ENCODE measurements at places on chromosomes 3 and 15.

GRCh38 chr3:39147711-39148434 lies 5.5 kb downstream of the CSRNP1 start:
- DNase-seq, result no peak

DNA sequence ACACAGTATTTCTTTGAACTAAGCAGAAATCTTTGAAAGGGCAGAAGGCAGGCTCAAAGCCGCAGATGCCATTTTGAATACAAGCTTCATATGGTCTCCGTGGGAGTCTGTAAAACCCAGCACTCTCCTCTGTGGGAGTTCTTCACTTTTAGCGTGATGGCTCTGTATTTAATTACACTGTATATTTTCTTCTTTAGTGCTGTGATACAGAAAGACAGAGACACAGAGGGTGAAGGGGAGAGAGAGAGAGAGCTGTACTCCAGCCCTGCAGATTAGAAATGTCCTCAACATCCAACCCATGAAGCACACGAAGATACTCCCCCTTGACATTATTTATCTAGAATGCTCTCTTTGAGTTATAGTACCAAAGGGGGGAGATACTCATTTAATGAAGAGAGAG lies 752.6 kb upstream of the NR2F2 start:
- no peak for DNase-seq

DNA sequence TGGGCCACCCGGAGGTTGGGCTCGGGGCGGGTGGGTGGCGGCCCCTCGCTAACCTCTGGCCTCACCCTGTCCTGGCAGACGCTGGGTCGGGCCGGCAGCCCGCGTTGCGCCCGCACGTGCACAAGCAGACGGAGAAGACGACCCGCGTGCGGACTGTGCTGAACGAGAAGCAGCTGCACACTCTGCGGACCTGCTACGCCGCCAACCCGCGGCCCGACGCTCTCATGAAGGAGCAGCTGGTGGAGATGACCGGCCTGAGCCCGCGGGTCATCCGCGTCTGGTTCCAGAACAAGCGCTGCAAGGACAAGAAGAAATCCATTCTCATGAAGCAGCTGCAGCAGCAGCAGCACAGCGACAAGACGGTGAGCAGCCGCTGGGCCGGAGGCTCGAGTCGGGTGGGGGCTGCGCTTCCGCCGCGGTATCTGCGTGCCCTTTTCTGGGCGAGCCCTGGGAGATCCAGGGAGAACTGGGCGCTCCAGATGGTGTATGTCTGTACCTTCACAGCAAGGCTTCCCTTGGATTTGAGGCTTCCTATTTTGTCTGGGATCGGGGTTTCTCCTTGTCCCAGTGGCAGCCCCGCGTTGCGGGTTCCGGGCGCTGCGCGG lies 3.7 kb downstream of the ISL2 start:
- DNase-seq, result no peak

DNA sequence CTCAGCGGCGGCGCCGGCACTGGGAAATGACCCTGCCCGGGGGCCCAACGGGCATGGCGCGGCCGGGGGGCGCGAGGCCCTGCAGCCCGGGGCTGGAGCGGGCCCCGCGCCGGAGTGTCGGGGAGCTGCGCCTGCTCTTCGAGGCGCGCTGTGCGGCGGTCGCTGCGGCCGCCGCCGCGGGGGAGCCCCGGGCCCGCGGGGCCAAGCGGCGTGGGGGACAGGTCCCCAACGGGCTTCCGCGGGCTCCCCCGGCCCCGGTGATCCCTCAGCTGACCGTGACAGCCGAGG lies 172 bp downstream of the ITPKA start:
- DNase-seq, result no peak

DNA sequence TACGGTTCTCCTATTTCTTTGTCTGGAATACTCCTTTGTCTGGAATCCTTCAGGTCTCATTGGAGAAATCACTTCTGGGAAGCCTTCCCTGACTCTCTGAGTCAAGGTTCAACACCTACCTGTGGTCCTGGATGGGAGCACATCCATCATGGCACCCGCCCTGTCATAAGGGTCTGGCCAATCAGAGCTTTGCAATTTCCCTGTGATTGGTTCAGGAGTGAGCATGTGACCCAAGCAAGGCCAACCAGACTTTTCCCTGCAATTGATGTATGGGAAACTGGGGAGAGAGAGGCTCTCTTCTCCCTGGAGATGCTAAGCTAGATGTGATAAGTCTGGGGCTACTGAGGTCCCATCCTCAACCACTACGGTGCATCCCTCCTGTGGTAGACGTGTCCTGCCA lies 8.1 kb downstream of the FAM3D start:
- no peak for DNase-seq
